NCI-H2227 treated with DMSO at 0.1 percent for 48 hours (cell line): ENCODE measurements at places on chromosomes 5 and 9.

DNA sequence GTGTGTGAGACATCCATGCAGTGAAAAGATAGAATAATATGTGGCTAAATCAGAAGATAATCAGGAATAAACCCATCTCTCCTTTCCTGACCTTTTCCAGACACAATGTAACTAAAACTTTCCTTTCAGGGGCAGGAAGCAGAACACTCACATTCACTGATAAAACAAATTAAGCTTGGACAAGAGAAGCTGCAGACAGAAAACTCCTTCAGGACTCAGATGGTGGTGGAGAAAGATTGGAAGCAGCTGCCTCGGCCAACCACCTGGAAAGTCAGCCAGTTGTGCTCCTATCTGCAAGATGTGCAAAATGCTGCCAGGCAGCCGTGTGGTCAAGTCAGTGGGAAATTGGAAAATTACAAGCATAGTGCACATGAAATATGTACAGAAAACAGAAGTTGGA is 26.9 kb downstream of the RASEF start:
- DNase-seq: no peak

DNA sequence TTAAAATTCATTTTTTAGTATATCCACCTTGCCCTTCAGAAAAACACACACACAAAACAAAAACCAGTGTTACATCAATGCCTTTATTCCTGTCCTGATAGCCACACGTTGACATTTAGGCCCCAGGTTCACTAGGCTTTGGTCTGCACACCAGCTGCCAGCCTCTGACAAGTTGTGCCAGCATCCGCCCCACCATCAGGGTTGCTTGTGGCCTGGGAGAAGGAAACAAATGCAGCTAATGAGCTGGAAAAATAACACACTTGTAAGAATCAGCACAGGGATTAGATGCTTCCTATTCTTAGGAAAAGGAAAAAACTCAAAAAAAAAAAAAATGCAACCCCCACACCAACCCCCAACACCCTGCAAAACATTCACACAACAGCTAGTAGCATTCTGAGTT is 404.0 kb upstream of the GRIA1 start:
- DNase-seq: no peak

- no peak for DNase-seq
Measured at GRCh38 chr5:133658327-133658726, 46.0 kb upstream of the FSTL4 start.

GRCh38 chr5:94811331-94811730 is 192.9 kb downstream of the SLF1 start:
- no peak for DNase-seq

DNA sequence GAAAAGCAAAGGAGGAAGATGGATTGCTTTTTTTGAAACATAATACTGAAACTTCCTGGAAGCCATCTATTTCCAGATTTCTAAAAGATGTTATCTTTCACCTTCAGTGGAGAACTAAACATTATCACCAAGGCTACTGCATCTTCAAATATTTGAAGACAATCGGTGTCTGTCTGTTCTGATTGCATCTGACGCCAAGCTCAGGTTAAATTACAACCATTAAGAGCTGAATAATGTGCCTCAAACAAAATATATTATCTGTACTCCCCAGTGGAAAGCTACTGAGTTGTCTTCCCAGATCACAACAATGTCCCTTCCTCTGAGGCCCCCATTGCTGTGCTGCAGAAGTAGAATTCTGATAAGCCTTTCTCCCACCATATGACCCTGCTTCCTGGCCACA is 342.3 kb downstream of the PLK2 start:
- no peak for DNase-seq

GRCh38 chr9:126809068-126809467 is 4.2 kb downstream of the ZBTB43 start:
- no peak for DNase-seq

DNA sequence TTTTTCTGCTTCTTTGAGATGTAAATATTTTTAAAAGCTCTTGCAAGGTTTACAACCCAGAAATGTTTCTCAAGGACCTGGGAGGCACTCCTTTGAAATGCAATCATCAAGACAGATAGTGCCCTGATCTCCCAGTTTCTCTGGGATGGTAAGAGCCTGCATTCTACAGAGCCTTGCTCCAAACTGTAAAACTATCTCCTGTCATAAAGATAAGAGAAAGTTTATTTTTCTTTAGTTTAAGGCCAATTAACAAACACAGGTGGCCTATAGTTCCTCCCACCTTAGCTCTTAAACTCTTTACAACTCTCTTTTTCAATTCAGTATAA is 1231.1 kb upstream of the NUDT12 start:
- no peak for DNase-seq

DNA sequence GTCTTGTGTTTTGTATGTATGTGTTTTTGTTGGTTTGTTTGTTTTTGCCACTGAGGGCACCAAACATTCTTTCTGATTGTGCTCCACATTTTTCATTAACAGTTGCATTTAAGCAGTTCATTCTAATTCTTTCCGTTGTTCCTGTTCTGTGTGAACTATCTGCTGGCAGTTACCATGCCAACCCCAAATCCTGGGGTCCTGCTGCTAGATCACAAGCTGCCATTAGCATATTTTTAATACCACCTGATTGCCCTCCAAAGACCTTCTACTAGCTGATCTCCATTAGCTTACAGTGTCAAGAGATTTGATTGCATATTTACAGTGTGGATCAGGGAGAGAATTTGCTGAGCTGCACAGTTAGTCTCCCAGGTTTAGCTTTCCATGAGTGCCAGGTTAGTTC is 40.6 kb upstream of the STARD4 start:
- DNase-seq: no peak

GRCh38 chr9:91994422-91994821 is 44.4 kb upstream of the ROR2 start:
- no peak for DNase-seq

DNA sequence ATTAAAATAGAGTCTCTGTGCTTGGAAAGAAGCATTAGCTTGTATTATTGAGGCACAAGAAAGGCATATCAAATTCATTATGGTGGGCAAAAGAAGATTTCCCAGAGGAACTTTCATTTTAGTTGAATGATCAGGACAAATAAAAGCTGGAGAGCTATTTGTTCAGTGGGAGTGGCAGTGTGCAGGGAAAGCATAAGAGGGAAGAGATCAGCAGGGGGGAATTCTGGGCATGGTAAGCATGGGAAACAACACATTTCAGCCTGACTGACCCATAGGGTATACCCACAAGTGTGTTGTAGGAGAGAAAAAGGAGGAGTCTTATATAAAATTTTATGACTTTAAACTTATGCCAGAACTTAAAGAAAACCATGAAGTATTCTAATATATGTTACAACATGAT is 167.7 kb upstream of the RASA1 start:
- no peak for DNase-seq

GRCh38 chr9:6502399-6502798 is 89.4 kb downstream of the UHRF2 start:
- no peak for DNase-seq

DNA sequence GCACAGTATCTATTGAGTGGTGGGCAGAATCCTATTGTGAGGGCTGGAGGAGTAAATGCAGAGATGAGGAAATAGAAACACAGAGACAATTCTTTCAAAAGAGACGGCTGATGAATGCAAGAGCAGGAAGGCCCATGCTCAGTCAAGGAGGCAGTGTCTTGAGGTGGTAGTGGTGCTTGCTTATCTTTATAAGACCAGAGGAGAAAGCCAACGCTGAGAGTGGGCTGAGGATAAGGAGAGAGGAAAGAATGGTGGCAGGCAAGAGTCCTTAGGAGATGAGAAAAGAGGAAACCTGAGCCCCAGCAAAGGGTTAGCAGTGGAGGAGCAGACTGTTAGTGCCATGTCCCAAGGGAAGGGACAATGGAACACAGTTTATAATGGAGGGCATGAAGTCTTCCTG is 86.0 kb downstream of the SNCAIP start:
- DNase-seq: no peak

DNA sequence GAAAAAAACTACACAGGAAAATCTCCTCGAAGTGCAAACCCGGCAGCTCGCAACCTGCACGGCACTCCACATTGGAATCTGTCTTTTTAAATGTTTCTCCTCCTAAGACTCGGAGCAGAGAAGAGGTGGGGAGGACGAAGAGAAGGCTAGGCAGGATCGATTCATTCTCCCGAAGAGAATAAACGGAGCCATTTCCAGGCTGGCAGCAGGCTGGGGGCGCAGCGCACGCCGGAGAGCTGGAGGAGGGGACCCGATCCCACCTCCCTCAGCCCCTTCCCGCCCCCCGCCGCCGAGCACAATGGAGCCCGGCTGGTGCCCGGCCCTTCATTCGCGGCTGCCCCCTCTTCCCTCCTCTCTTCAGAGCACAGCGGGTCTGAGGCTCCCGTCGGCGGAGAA is 628 bp downstream of the HOMER1 start:
- DNase-seq: peak; percentile 63

DNA sequence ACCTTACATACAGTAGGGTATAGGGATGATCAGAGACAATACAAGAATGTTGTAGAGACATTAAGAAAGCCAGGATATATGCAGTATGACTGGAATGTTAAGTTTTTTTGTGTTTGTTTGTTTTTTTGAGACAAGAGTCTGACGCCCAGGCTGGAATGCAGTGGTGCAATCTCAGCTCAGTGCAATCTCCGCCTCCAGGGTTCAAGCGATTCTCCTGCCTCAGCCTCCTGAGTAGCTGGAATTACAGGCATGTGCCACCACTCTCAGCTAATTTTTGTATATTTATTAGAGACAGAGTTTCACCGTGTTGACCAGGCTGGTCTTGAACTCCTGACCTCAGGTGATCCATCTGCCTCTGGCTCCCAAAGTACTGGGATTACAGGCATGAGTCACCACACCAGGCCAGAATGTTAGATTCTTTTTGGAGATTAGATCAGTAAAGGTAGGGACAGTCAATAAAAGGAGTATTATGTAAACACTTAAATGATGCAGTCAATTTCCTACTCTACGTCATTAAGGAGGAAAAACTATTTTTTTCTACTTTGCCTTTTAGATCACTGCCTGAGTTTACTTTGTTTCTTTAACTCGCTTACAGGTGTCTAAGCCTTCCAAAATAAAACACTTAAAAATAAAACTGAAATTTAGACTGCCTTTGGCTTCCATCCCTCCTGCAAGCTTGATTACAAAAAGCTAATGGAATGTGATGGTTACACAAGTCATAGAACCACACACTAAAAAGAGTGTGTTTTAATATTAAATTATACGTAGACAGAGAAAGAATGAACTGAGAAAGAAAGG is 6.8 kb upstream of the HNRNPA0 start:
- DNase-seq: no peak

- DNase-seq: no peak
Measured at GRCh38 chr5:122901346-122901745, 55.9 kb downstream of the SNX24 start.

DNA sequence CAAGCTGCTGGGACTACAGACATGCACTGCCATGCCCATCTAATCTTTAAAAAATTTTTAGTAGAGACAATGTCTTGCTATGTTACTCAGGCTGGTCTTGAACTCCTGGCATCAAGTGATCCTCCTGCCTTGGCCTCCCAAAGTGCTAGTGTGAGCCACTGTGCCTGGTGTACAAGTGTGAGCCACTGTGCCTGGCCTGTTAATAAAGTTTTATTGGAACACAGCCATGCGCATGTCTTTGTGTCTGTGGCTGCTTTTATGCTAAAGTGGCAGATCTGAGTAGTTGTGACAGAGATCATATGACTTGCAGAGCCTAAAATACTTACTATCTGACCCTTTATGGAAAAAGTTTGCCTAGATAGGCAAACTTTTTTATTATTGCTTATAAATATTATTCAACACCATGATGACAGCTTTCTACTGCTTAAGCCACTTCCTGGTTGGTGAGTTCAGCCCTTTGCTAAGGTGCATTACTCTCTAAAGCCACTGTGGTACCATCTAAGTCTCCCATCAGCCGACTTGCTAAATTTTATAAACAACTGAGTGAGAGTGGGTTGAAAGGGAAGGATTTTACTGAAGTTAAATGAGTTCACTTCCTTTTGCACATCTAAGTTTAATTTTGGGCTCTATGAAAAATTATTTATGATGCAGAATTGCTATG is 133.5 kb downstream of the RASGRF2 start:
- DNase-seq: no peak

DNA sequence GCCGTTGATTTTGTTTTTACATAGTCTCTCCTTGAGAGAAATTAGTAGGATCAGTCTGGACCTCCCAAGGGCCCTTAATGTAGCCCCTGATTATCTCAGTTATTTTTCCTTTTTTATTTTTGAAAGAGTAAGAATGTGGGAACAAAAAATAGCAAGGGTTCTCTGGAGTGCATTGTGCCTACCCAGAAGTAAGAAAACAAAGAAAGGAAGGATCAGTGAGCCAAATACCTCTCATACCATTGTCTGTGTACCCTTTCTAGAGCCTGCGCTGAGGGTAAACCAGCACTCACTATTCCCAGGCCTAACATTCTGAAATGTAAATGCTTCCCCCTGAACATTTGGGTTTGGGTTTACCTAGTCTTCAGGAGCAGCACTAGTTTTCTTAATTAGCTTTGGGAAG is 213.0 kb upstream of the TARS1 start:
- DNase-seq: no peak

DNA sequence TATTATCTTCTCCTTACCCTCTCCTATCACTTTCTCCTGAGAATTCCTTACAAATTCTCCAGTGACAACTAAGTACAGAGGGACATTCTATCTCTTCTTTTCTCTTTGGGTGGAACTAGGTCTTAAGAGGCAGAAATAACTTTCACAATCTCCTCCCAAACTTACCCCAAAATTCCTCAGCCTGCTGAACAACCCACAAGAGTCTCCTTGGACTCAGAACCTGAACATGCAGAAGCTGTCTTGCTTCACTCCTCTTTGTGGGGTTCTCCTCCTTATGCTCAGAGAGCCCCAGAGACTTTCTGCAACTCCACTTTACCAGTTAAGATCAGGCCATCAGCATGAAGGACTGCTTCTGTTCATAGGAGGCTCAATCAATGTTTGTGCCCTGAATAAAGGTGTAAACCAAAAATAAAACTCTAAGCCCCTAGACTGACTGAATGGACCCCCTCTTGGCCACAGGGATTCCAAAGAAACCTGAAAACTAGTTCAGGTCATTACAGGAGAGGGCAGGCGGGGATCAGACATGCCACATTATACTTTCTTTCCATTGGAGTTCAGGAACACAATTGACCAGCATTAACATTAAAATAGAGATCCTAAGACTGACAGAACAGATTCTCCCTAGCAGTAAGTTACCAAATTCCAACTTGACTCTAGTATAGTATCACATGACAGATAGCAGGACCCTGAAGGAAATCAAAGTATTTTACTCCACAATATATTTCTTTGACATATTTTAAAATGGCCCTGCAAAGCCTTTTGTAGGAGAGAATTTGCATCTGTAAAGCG is 179.7 kb upstream of the FBXL17 start:
- DNase-seq: no peak

DNA sequence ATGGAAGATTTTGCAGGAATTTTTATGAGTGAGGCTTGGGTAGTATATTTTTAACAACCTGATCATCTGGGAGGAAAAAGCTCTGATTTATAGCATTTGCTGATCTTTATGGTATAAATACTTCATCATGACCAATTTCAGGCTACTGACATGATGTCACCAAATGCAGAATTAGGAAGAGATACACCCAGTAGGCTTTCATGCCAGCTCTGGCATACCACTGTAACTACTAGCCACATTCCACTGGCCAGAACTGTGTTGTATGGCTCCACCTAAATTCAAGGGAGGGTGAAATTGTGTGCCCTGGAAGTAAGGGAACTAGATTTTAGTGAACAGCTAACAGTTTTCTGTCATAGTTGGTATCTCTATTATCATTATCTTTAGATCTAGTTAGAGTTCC is 17.6 kb downstream of the AP3S1 start:
- no peak for DNase-seq
